Stimulated activated CD4-positive, alpha-beta T cell treated with anti-CD3 and anti-CD28 coated beads, TNF-alpha, amount 100 ng/mL, for 1 hour (primary cell): ENCODE measurements at places on chromosomes 7 and 10.

DNA sequence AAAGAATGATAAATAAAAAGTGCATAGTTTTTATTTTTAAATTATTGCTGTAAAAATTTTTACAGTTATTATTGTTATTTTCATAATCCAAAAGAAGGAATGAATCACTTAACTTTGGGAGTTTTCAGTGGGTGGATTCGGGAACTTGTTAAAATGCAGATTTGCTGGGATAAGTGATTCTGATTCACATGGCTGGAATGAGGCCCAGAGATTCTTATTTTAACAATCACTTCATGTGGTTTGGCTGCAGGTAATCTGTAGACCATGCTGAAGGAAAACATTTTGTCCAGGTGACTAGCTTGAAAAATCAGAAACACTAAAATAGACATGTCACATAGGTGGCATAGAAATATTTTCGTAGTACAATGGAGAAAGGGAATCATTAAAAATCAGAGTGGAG lies 13.9 kb downstream of the CROT start:
- DNase-seq, result no peak

DNA sequence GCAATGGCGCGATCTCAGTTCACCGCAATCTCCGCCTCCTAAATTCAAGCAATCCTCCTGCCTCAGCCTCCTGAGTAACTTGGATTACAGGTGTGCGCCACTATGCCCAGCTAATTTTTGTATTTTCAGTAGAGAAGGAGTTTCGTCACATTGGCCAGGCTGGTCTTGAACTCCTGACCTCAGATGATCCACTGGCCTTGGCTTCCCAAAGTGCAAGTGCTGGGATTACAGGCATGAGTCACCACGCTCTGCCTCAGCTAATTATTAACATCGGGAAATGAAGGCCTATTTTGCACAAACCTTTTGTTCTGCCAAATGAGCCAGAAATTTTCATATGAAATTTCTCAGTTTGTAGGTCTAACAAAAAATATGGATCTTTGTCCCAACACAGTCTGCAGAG lies 106.7 kb upstream of the ODAD2 start:
- DNase-seq, result no peak

DNA sequence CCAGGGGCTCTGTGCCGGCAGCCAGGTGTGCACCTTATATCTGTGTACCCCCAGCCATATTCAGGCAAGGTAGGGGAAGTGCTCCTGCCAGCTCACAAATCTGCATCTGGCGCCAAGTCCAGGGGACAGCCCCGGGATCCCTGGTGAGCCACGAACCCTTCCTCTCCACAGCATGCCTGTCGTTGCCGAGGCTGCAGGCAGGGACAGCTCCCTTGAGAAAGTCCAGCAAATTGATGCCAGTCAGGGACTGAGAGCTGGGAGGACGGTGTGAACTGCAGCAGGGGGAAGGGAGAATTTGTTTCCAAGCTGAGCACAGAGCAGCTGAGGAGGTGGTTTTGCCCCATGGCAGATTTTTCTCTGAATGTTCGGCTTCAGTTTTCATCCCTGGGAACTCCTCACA lies 919 bp downstream of the PLA2G12B start:
- DNase-seq, result no peak

DNA sequence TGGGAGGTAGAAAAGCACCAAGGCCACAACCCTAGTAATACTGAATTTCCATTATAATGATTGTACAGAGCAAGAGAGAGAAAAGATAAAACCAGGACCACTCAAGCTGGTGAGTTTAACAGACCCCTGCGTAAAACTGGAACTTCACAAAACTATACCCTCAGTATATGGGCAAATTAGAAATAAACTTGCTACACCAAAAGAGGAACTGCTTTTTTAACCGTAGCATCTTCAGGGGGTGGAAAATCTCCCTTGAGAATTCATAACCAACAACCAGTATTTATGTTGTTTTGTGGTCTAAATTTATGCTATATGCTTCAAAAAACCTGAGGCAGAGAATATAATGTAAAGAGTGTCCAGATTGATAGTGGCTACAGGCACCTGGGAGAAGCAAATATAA lies 171.2 kb downstream of the SGMS1 start:
- no peak for DNase-seq

GRCh38 chr7:137020351-137020750 lies 151.9 kb downstream of the CHRM2 start:
- no peak for DNase-seq

DNA sequence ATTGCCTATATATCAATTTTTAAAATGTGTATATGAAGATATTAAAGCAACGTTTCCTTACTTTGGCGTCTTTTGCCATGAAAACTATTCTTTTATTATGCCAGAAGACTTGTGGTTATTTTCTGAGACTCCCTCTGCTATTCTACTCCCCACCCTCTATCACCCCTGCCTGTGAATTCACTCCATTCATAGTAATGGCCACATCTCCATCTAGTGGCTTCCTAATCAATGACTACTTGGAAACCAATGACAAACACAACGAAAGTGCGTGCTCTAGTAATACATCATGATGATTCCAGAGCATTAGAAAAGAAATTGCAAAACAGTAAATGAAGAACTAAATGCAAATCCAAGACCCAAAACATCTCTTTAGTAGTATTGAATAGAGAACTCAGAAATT lies 186.7 kb upstream of the HGF start:
- no peak for DNase-seq
